PC-3 (cell line): ENCODE measurements at places on chromosomes 6 and 20.

DNA sequence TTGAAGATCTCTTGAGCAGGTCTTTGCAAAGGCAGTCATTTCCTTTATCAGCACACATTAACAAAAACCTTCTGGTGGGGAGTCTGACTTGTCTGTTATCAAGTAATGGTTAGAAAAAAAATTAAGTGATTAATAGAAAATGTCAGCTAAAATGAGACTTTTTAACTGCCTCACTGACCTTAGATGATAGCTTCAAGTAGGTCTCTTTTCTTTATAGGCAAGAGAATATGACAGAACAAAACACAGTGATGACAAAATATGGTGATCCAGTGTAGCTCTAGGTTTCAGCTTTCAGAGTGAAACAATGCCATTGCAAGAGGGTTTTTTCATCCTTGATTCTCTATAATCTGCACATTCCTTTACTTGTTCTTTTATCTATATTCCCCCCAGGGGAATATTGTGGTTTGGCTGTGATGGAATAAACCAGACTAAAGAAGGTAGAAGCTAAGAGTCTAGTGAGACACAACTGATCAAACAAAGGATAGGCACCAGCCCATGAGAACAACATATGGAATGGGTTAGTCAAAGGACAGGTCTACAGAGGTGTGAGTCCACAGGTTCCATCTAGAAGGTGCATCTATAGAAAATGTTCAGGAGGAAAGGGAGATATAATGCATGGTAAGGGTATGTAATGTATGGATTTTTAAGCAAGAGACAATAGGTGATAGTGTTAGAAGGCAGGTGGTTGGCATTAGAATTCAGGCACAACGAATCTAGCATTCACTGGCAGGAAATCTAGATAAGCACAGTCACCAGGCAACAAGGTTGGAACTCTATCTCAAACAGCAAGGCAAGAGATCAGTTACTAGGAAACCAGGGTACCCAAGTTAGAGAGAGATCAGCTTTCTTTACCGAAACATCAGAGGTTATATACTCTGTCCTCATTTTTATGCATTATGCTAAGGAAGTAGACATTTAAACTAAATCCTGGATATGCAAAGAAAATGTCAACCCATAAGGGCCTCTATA is 228.9 kb upstream of the SMLR1 start:
- peak; percentile 55 for DNase-seq

DNA sequence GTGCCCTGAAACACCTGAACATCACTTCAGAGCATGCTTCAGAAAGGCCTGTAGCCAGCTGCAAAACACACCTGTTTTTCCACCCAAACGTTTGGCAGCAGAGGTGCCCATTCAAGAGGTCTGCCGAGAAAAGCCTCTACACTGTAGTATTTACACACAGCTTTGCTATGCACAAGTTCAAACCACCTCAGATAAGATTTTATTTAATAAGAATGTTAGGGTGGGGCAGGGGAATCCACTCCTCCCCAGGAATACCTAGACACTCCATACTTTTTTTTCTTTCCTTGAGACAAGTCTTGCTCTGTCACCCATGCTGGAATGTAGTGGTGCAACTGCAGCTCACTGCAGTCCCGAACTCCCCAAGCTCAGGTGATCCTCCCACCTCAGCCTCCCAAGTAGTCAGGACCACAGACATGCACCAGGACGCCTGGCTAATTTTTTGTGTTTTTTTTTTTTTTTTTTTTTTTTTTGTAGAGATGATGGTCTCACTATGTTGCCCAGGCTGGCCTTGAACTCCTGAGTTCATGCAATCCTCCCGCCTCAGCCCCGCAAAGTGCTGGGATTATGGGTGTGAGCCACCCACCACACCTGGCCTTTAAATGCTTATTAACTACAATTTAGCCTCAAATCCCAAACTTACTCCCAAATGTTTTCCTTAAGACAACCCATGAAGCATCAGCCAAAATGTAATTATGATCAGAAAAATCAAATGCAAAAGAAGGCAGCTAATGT is 9.7 kb downstream of the MRPL14 start:
- peak; percentile 82 for DNase-seq

GRCh38 chr20:43857127-43857526 is 57.5 kb upstream of the TOX2 start:
- DNase-seq = no peak

DNA sequence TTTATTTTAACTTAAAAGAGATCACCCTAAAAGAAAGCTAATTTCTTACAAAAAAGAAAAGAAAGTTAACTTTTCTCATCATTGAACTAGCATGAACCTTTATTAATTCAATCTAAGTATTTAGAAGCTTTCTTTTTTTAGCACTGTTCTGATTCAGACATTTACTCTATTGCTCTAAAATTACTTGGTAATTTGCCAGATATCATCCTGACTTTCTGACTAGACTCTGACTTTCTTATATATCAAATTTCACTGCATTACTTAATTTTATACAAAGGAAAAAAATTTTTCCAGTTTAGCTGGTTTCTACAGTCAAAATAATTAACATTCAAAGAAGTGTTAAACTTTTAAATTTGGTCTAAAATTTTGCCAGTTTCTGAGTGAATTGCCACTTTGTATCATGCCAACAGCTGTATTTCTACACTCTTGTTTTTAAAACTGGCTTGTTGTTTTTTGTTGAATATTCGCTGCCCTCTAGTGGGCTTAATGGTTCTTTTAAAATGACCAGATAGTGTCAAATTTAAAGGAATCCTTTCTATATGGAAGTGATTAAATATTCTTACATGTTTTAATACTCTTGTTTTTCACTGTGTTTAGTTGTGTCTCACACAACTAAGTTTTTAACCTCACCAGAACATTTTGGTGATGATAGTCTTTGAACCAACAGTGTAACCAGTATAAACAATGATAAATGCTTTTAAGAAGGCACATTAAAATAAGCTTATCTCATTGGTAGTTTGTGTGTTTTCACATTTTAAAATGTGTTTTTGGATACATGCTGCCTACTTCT is 102.0 kb downstream of the POPDC3 start:
- DNase-seq = peak; percentile 71

- no peak for DNase-seq
These were observed 34.2 kb upstream of the KAT14 start for GRCh38 chr20:18103497-18103896.
